ENCODE measurements at places on chromosomes 11 and 22.
A peak's percentile ranks its signal among the peaks of the same experiment; 100 is the strongest.

- H3K27me3 ChIP-seq, result peaks cover 4% of the 10 kb centered on the region
- DNase-seq, result no peak
- H3K4me3 ChIP-seq, result no peak overlapping the region
- H3K27ac ChIP-seq, result no peak overlapping the region
- H3K36me3 ChIP-seq, result no peaks in the 10 kb centered on the region
- H3K4me1 ChIP-seq, result peaks cover 3% of the 10 kb centered on the region
These were observed 64.0 kb downstream of the CCDC83 start for GRCh38 chr11:85918910-85919794.

- H3K27ac ChIP-seq, result no peak overlapping the region
- peaks cover 18% of the 10 kb centered on the region for H3K4me1 ChIP-seq
- H3K36me3 ChIP-seq, result peaks cover 4% of the 10 kb centered on the region
- no peak overlapping the region for H3K4me3 ChIP-seq
- DNase-seq, result no peak
These were observed 42.6 kb downstream of the DKK3 start for GRCh38 chr11:11965656-11966353.

DNA sequence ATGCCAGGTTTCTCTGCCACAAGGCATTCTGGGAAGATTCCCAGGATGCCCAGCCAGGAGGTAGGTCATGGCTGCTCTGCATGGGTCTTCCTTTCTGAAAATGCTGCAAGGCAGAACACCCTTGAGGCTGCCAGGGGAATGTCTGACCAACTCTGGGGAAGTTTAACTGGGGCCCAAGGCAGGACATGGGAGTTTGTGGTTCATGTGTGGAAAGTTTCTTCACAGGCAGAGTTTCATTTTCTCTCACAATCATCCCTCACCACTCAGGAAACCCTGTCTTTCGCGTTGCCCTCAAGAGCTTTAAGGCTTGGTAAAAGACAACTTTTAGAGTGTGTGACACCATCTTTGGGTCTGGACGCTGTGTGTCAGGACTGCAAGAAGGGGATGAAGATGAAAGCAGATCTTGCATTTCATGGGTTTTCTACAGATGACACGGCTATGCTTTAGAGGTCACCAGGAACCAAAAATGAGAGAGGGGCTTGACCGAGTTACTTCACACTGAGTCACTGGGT lies 133.5 kb downstream of the CD44 start:
- H3K27ac ChIP-seq, result peak overlapping the region; percentile 91
- peaks cover 11% of the 10 kb centered on the region for H3K36me3 ChIP-seq
- DNase-seq, result peak; percentile 53

DNA sequence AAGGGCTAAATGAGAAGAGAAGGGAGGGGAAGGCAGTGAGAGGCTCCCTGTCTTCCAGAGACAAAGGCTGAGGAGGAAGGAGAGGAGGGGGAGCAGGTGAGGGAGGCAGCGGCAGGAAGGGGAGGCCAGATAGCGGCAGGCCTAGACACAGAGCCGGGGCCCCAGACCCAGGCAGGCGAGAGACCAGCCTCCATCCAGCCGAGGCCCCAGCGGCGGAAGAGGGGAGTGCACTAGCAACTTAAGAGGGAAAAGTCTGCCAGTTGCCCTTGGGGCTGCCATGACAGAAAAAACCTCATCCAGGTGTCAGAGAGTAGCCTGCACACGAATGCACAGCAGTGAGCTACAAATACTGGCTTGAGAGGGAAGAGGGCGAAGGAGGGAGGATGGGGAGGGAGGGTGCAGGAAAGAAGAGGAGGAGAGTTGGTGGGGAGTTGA lies 46.7 kb downstream of the IGLL1 start:
- no peak overlapping the region for H3K4me3 ChIP-seq
- peaks cover 5% of the 10 kb centered on the region for H3K27me3 ChIP-seq
- H3K36me3 ChIP-seq, result no peaks in the 10 kb centered on the region
- peak; percentile 31 for DNase-seq
- no peak overlapping the region for H3K27ac ChIP-seq

All from activated CD4-positive, alpha-beta T cell treated with anti-CD3 and anti-CD28 coated beads, Interleukin-2, amount 10 ng/mL, durations not matched to agents 7 days and 5 days (primary cell).